ENCODE measurements at places on chromosomes 16 and 17.

DNA sequence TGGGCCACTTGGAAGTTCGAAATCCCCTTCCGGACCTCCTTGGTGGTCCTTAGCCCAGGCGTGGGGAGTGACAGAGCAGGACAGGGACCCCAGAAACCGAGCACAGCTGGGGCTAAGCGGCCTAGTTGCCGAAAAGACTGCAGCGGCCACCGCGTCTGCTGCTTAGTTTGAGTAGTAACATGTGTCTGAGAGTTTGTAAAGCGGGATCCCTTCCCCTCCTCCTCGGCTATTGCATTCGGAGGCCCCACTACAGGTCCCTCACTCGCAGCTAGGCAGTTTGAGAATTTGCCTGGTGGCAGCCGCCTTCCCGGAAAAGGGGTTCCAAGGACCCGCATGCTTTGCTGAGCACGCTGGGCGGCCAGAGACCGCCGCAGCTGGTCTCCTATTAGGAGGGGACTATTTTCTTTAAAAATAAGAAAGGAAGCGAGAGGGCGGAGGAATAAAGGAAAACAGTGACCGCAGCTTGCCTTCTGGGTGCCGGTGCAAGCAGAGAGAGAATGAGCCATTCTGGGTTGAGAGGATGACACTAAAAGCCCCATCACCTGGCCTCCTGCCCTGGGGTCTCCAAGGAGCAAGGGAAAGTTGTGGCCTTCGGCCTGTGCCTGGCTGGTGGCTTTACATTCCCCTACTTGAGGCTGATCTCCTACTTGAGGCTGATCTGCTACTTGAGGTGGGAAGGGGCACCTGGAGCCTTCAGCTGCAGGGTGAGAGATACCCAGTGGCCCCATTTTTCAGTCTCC, 1.1 kb upstream of the HOXB5 start:
- DNase-seq, result no peak

- peak; percentile 54 for DNase-seq
These were observed at the start of gene XAF1 for GRCh38 chr17:6755731-6756184. TSS of gene XAF1 (plus strand) at chr17:6756046. CDS start at chr17:6756079, 33 bp downstream.

DNA sequence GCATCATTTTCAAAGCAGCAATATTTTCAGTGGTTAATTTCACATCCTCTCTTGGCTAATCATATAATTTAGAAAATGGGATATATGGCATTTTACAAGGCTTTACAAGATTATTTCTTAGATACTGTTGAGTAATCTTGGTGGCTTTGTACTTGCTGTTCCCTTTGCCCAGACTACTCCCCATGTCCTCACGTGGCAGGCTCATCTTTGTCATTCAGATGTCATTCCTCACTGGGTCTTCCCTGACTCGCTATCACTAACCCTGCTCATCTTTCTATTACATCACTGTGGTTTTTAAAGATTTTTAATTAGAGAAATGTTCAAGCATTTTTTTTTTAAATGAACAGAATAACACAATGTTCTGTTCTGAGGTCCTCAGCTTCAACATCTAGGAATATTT, 240.0 kb upstream of the IRX5 start:
- DNase-seq, result no peak

GRCh38 chr16:25493136-25493811, 198.5 kb upstream of the HS3ST4 start:
- DNase-seq, result no peak

GRCh38 chr16:82954224-82954929, 327.6 kb downstream of the CDH13 start:
- DNase-seq, result no peak

DNA sequence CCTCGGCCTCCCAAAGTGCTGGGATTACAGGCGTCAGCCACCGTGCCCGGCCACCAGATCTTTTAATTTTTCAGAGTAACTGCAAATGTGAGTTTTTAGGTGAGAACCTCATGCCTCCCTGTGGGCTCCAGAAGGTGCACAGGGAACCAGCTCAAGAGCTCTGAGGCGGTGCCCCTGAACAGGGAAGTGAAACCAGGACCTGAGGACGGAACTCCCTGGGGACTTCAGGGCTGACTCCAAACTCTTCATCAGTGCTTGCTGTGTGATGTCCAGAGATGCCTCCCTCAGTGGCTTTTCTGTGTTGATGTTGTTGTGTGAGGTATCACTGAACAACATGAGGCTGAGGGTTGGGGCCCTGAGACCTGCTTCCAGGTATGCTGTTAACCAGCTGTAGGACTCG, 23.8 kb downstream of the SLC12A3 start:
- DNase-seq, result no peak

DNA sequence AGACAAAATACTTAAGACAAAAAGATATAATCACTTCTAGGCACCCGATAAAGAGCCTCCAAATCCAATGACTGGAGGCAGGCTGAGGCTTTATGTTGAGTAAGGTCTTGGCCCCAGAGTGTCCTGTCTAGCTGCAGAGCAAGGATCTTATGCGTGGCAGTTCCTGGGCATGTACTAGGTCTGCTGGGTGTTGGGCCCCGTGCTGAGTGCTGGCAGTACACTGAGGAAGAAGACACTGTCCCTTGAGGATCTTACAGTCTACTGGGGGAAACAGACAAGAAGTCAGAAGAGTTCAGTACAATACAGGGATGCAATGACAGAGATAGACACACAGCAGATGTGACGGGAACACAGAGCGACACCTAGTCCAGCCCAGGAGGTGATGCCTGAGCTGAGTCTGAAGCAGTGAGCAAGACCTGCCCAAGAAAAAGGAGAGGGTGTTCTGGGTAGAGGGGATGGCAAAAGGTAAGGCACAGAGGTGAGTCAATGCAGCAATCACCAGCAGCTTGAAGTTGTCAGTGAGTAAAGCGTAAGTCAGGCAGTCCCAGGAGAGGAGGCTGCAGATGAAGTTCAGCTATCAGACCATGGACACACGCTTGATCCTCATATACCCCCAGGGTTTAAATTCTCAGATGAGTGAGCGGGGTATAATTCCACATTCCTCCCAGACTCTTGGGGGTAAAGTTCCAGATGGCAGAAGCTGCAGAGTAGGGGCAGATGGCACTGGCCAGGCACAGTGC, 18.1 kb downstream of the MAP3K14 start:
- DNase-seq, result no peak

- no peak for DNase-seq
These were observed 134.7 kb downstream of the ANKRD11 start for GRCh38 chr16:89355686-89356085.

- no peak for DNase-seq
These were observed 204.8 kb upstream of the CPHXL start for GRCh38 chr16:75931043-75931442.

DNA sequence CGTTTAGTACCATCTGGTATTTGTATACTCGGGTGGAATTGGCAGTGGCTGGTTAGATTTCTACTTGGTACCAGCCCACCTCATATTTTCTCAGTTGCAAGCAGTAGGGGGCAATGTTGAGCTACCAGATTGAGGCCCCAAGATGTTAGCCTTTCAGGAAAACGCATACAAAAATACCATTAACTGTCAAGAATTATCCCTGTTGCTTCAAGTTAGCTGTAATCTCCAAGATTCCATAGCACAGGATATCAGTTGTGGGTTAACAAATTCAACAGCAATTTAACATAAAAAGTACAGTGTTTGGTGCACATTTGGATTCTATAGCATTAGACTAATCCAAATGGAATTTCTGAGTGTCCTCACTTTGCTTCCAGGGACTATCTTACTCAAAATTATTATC, 188.2 kb downstream of the FTO start:
- no peak for DNase-seq

DNA sequence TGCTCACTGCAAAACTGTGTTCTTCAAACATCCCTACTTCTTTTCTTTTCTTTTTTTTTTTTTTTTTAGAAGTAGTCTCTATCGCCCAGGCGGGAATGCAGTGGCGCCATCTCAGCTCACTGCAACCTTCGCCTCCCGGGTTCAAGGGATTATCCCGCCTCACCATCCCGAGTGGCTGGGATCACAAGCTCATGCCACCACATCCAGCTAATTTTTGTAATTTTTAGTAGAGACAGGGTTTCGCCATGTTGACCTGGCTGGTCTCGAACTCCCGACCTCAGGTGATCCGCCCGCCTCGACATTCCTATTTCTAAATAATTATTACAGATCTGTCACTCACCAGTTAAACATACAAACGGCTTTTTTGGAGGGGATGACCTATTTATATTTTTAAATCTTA, 1.0 kb upstream of the RNASEK start:
- DNase-seq, result no peak
